Esophagus squamous epithelium (tissue), 5 donors: ENCODE measurements at places on chromosomes 7 and 10.

DNA sequence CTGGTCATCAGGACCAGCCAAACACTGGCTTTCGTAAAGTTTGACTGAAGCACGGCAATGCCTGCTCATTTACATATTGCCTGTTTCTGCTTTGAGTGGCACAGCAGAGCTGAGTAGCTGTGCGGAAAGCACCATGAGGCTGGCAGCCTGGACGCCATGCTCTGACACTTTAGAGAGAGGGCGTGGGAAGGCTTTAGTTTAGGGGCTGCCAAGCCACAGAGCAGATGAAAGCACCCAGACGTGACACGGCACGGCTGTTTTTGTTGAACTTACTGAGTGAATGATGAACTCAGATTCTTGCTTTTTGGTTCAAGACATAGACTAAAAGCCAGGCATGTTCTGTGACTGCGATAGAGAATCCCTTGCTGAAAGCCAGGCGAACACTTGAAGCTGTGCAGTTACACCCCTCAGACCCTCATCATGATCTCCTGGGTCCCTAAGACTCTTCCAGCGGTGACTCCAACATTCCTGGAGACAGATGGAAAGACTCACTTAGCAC lies 182.1 kb downstream of the ZMYND11 start:
- DNase-seq, result no peak

GRCh38 chr10:128484041-128484440 lies 357.8 kb upstream of the MKI67 start:
- no peak for DNase-seq

DNA sequence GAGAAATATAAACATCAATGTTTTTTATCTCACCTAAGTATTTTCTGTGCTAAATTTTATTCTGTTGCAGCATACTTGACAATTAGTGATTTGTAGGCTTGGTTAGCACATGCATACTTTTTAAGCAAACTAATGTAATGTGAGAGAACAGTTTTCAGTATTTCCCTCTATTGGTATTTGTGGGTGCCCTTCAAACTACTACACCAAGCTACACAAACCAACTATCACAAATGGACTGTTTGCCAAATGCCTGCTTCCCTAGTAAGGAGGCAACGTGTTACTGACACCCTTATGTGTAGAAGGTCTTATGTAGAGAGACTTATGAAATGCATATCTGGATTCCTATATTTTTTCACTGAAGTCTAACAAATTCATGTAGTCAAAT lies 98.4 kb upstream of the FZD1 start:
- no peak for DNase-seq

DNA sequence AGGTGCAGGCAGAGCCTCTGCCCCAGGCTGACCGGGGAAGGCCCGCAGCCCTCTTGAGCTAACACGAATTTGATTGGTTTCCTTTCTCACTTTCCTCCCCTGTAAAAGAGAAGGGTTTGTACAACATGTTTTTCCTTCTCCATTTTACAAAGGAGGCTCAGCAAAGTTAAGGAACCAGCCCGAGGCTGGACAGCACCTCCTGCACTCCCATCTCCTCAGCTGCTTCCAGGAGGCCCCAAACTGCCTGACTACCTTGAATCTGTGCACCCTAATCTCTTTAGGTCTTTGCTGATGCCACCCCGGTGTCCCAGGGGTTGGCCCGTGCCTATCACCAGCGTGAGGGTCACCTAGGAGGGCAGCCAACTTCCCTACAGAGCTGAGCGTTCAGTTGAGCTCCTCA lies 4.2 kb downstream of the ALKBH4 start:
- DNase-seq, result no peak

DNA sequence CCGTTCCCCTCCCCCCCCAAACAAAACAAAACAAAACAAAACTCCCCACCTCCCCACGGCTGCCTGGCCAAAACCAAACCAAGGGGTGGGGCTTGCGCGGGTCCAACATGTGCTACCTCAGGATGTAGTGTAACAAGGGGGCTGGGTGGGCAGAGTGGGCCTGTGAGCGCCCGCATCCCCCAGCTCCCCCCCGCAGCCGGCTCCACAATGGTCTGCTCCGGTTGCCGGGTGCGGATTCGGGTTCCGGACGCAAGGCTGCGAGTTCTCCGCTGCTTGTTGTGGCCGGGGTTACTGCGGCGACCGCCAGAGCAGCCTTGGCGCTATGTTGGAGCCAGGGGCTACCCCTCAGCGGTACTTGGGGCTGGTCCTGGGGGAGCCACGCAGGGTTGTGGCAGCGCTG lies 4.9 kb downstream of the C10orf143 start:
- DNase-seq, result no peak

DNA sequence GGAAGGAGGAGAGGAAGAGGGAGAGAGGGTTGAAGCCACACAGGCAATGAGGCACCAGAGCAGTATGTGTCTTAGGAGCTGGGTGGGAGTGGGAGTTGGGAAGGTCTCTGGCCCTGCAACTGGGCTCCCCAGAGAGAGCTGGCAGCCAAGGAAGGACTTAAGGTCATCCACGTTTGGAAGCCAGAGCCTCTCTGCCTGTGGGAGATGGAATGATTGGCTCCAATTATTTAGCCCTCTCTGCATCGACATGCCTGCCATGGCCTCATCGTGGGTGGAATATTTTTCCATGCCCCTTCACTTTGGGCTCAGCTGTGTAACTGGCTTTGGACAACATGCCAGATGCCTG lies 478.5 kb downstream of the RPS24 start:
- DNase-seq, result no peak

DNA sequence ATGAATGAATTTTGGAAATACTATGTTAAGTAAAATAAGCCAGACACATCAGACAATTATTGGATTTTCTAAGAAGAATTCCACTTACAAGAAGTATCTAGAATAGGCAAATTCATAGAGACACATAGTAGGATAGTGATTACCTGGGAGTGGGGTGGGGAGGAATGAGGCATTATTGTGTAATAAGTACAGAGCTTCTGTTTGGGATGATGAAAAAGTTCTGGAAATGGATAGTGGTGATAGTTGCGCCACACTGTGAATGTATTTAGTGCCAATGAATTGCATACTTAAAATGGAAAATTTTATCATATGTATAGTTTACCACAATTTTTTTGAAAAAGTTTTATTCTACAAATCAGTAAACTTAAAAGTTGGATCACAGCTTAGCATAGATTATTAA lies 297.2 kb upstream of the KAT6B start:
- no peak for DNase-seq
